Adrenal gland (tissue), 19 donors: ENCODE measurements at places on chromosomes 11 and 22. TPM values are rescaled to one million over a fixed set of nuclear protein-coding genes. Genes with fewer than 3 reads are reported as not detected.

- H3K36me3 ChIP-seq = no peaks in the 10 kb centered on the region
- peaks cover 4% of the 10 kb centered on the region for H3K27me3 ChIP-seq
- DNase-seq = peak; percentile 83
- H3K4me1 ChIP-seq = no peaks in the 10 kb centered on the region
- H3K4me3 ChIP-seq = no peak overlapping the region
Measured at GRCh38 chr11:783581-784015, 6.3 kb downstream of the CEND1 start.

DNA sequence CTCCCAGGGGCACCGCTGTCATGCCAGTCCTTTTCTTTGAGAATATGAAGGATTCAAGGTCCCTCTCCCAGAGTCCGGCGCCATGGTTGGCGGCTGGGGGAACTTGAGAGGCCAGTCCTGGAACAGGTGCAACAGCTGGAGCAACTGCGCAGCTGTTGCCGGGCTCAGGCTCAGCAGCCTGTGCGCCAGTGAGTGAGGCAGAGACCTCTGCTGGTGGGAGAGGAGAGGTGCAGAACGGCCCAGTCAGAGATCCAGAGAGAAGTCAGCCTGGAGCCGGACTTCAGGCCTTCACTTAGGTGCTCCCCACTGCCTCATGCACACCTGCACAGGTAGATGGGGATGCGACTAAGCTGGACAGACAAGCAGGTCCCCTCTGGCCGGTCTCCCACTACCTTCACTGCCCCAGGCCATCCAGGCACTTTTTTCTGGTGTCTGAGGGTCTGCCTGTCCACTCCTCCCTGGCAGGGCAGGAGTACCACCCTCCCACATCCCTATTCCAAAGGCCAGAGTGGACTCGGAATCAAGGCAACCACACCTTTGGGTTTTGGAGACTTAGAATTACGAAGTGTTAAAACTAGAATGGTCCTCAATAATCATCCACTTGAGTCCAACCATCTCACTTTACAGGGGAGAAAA lies 4.6 kb downstream of the CHRDL2 start:
- H3K36me3 ChIP-seq = no peaks in the 10 kb centered on the region
- no peak overlapping the region for H3K27ac ChIP-seq
- H3K4me1 ChIP-seq = peaks cover 3% of the 10 kb centered on the region
- H3K27me3 ChIP-seq = peaks cover 10% of the 10 kb centered on the region
- DNase-seq = peak; percentile 90

GRCh38 chr11:101436511-101437142 lies 147.2 kb downstream of the TRPC6 start:
- peak; percentile 61 for DNase-seq
- no peak overlapping the region for H3K27ac ChIP-seq
- H3K27me3 ChIP-seq = no peaks in the 10 kb centered on the region

The MMP8 gene
- 0.23 TPM for total RNA-seq

- H3K27ac ChIP-seq = no peak overlapping the region
- no peaks in the 10 kb centered on the region for H3K36me3 ChIP-seq
- H3K27me3 ChIP-seq = peaks cover 92% of the 10 kb centered on the region
- DNase-seq = no peak
- peaks cover 22% of the 10 kb centered on the region for H3K4me1 ChIP-seq
Measured at GRCh38 chr11:31812383-31813381, 1.6 kb upstream of the PAX6 start.

- H3K36me3 ChIP-seq = peaks cover 60% of the 10 kb centered on the region
- DNase-seq = no peak
- H3K4me1 ChIP-seq = peaks cover 22% of the 10 kb centered on the region
- H3K27me3 ChIP-seq = no peaks in the 10 kb centered on the region
- no peak overlapping the region for H3K4me3 ChIP-seq
Measured at GRCh38 chr22:31618471-31619176, 43.4 kb downstream of the PISD start.

DNA sequence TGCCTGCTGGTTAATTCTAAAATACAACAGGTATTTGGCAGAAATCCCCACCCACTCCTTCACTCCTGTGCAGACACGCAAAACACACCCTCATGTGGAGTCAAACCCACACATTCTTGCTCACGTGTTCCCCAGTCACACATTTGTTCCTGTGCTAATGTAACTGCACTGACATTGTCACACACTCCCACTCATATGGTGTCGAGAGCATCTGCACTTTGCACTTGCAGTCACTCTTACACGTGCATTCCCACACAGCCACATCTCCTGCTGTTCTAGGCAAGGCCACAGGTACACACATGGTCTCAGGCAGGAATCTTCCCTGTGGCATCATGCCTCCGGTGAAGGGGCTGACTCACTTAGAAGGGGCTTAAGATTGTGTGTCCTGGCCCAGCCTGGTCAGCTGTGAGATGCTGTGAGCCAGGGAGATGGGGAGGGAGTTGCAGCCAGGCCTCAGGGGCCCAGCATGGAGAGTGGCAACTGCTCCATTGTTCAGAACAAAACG lies 395.0 kb downstream of the TENM4 start:
- no peak for DNase-seq
- no peaks in the 10 kb centered on the region for H3K36me3 ChIP-seq
- H3K27me3 ChIP-seq = no peaks in the 10 kb centered on the region
- H3K4me1 ChIP-seq = no peaks in the 10 kb centered on the region
- H3K4me3 ChIP-seq = no peak overlapping the region

GRCh38 chr11:93773045-93773477 lies 11.0 kb upstream of the MED17 start:
- no peaks in the 10 kb centered on the region for H3K36me3 ChIP-seq
- H3K27ac ChIP-seq = no peak overlapping the region
- no peak for DNase-seq

DNA sequence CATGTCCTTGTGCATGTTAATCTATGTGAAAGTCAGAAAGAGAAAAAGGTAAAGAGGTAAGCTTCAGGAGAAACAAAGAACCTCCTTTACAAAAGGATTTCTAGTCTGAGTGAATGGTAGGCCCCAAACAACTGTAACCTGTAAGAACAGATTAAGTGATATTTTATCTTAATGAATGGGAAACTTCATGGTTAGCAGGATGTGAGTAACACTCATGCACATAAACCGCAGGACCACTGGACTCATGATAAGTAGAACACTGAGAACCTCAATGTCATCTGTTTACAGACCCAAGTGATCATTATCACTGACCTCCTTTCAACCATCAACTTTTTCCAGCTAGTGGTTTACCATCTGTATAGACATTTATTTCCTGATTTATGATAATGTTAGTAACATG lies 19.9 kb downstream of the OR8G5 start:
- H3K27me3 ChIP-seq = no peaks in the 10 kb centered on the region
- H3K27ac ChIP-seq = no peak overlapping the region
- no peaks in the 10 kb centered on the region for H3K4me1 ChIP-seq
- no peaks in the 10 kb centered on the region for H3K36me3 ChIP-seq

The TCIRG1 gene
- total RNA-seq = 384 TPM

The SEPTIN5 gene
- 4.2 TPM for total RNA-seq

DNA sequence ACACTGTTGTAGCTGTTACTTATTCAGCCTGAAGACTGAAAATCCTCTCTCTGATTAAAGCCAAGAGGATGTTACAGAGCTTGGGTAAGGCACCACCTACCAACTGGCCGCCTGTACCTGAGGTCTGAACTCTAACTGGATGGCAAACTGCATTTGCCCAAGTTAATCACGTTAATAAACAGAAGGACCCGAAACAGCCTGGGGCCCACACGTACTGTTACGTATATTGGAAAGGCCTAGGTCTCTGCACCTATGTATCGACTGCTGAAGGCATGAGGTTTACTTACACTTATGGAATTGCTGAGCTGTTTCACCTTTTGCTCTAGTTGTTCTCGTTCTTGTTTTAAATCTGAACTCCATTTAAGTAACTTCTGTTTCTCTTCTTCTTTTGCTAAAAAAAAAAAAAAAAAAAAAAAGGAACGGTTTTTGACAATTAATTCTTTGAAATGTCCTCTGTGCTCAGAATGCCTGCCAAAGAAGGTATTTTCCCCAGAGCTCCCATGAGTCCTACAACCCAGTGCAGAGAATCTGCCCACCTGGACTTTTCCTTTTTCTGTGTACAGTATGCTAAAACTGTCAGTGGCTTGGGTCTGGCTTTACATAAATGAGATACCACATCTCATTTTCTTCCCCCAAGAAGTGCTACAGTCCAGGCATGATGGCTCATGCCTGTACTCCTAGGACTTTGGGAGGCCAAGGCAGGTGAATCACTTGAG lies 13.1 kb downstream of the LARGE2 start:
- no peak overlapping the region for H3K27ac ChIP-seq
- H3K4me1 ChIP-seq = no peaks in the 10 kb centered on the region
- no peaks in the 10 kb centered on the region for H3K36me3 ChIP-seq
- no peaks in the 10 kb centered on the region for H3K27me3 ChIP-seq
- no peak for DNase-seq

The ACTN3 gene
- 0.06 TPM for total RNA-seq

GRCh38 chr22:37263966-37264887 lies 18.1 kb upstream of the CYTH4 start:
- no peak overlapping the region for H3K27ac ChIP-seq
- peaks cover 5% of the 10 kb centered on the region for H3K4me1 ChIP-seq
- H3K36me3 ChIP-seq = no peaks in the 10 kb centered on the region
- no peak for DNase-seq
- H3K4me3 ChIP-seq = no peak overlapping the region
- H3K27me3 ChIP-seq = no peaks in the 10 kb centered on the region

GRCh38 chr11:67344264-67344663 lies 9.1 kb downstream of the POLD4 start:
- H3K27ac ChIP-seq = no peak overlapping the region
- no peak overlapping the region for H3K4me3 ChIP-seq
- H3K36me3 ChIP-seq = no peaks in the 10 kb centered on the region
- no peaks in the 10 kb centered on the region for H3K27me3 ChIP-seq
- DNase-seq = no peak

The DMC1 gene
- 28.9 TPM for total RNA-seq

GRCh38 chr11:62081378-62082291 lies 42.2 kb upstream of the INCENP start:
- no peaks in the 10 kb centered on the region for H3K27me3 ChIP-seq
- H3K4me1 ChIP-seq = no peaks in the 10 kb centered on the region
- peak; percentile 77 for DNase-seq
- no peak overlapping the region for H3K27ac ChIP-seq

GRCh38 chr22:49163258-49163959 lies 664.3 kb downstream of the BRD1 start:
- H3K36me3 ChIP-seq = no peaks in the 10 kb centered on the region
- H3K27ac ChIP-seq = no peak overlapping the region
- DNase-seq = no peak
- no peak overlapping the region for H3K4me3 ChIP-seq
- H3K27me3 ChIP-seq = no peaks in the 10 kb centered on the region

DNA sequence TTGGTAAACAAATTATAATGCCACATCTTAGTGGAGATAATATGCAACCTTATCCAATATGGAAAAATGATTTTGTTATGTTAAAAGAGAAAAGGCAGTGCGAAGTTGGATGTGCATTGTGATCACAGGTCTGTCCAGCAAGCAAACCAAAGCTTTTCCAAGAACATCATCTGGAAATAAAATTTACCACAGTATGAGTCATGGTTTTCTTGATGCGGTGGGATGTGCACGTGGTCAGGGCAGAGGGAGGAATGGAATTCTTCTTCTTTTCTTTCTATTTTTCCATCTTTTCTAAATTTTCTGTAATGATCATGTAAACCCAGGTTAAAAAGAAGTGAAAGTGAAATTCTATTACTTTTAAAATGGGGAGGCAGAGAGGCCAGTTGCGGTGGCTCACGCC lies 169.8 kb downstream of the C11orf91 start:
- no peak for DNase-seq
- H3K27me3 ChIP-seq = no peaks in the 10 kb centered on the region
- no peaks in the 10 kb centered on the region for H3K4me1 ChIP-seq
- no peaks in the 10 kb centered on the region for H3K36me3 ChIP-seq
- H3K4me3 ChIP-seq = no peak overlapping the region

GRCh38 chr11:113994077-113994954 lies 19.4 kb downstream of the HTR3A start:
- no peak overlapping the region for H3K4me3 ChIP-seq
- no peak overlapping the region for H3K27ac ChIP-seq
- H3K4me1 ChIP-seq = no peaks in the 10 kb centered on the region

DNA sequence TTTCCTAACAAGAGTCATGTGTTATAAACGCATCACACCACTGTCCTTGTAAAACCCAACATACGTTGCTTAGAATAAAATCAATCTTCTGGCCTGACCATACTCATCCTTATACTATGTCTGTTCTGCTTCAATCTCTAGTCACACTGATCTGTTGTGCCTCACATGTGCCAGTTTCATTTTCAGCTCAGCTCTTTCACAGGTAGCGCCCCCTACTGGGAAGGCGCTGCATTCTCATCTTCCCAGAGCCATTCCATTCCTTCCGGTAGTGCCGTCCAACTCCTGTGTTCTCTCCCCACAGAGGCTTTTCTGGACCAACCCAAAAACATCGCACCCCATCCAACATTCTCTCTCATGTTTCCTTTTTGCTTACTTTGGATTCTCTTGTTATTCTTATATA lies 22.2 kb downstream of the CASP5 start:
- no peaks in the 10 kb centered on the region for H3K4me1 ChIP-seq
- no peak for DNase-seq
- no peaks in the 10 kb centered on the region for H3K27me3 ChIP-seq
- no peak overlapping the region for H3K4me3 ChIP-seq
- no peak overlapping the region for H3K27ac ChIP-seq

DNA sequence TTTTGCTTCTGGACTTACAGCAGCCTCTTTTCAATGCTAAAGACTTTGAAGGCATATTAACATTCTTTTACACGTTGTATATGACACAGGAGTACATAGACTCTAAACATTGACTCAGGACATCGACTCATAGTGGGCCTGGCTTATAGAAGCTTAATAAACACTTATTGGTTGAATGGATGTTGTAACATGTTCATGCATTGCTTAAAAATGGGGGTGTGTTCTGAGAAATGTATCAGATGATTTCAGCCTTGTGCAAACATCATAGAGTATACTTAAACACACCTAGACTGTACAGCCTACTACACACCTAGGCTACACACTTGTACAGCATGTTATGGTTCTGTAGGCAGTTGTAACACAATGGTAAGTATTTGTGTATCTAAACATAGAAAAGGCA lies 17.9 kb downstream of the TTC17 start:
- no peak for DNase-seq
- no peak overlapping the region for H3K4me3 ChIP-seq
- H3K27me3 ChIP-seq = no peaks in the 10 kb centered on the region
- peaks cover 12% of the 10 kb centered on the region for H3K4me1 ChIP-seq
- no peaks in the 10 kb centered on the region for H3K36me3 ChIP-seq

- H3K27me3 ChIP-seq = no peaks in the 10 kb centered on the region
- H3K4me1 ChIP-seq = no peaks in the 10 kb centered on the region
- no peak overlapping the region for H3K27ac ChIP-seq
- no peaks in the 10 kb centered on the region for H3K36me3 ChIP-seq
- H3K4me3 ChIP-seq = no peak overlapping the region
Measured at GRCh38 chr22:49586244-49586748, 241.4 kb downstream of the BRD1 start.

- no peaks in the 10 kb centered on the region for H3K36me3 ChIP-seq
- no peak overlapping the region for H3K4me3 ChIP-seq
- no peaks in the 10 kb centered on the region for H3K4me1 ChIP-seq
- no peak overlapping the region for H3K27ac ChIP-seq
Measured at GRCh38 chr22:27086080-27087044, 429.0 kb downstream of the MIAT start.

GRCh38 chr22:43883012-43883661 lies 8.7 kb downstream of the PNPLA5 start:
- H3K4me3 ChIP-seq = no peak overlapping the region
- no peak overlapping the region for H3K27ac ChIP-seq
- H3K36me3 ChIP-seq = no peaks in the 10 kb centered on the region
- no peaks in the 10 kb centered on the region for H3K27me3 ChIP-seq

The SLC22A8 gene
- not detected for total RNA-seq

The MIOX gene
- not detected for total RNA-seq

GRCh38 chr11:77191823-77192495 lies 63.9 kb downstream of the MYO7A start:
- H3K36me3 ChIP-seq = peaks cover 55% of the 10 kb centered on the region
- H3K4me3 ChIP-seq = no peak overlapping the region
- no peak overlapping the region for H3K27ac ChIP-seq

The MS4A4A gene
- 72.7 TPM for total RNA-seq
